ENCODE measurements at places on chromosomes 2 and 18.
A peak's percentile ranks its signal among the peaks of the same experiment; 100 is the strongest.

DNA sequence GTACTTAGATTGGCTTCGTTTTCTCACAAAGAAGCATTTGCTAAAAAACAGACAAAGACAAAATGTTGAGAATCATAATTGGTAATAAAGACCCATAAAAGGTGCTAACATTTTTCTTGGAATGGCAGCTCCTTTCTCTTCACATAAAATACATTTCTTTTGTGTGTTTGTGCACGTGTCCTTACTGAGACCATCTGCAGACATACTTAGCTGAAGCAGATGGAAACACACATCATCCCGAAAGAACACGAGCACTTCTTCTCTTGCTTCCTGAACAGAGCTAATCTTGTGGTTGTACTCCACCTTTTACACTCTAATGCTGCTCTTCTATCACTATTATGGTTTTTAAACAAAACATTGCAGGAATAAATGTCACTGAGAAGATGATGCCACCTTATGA lies 142.5 kb downstream of the SPHKAP start:
- peak; percentile 1 for DNase-seq

- DNase-seq: peak; percentile 7
Observed at GRCh38 chr2:86221066-86221684, 21.9 kb downstream of the MRPL35 start.

DNA sequence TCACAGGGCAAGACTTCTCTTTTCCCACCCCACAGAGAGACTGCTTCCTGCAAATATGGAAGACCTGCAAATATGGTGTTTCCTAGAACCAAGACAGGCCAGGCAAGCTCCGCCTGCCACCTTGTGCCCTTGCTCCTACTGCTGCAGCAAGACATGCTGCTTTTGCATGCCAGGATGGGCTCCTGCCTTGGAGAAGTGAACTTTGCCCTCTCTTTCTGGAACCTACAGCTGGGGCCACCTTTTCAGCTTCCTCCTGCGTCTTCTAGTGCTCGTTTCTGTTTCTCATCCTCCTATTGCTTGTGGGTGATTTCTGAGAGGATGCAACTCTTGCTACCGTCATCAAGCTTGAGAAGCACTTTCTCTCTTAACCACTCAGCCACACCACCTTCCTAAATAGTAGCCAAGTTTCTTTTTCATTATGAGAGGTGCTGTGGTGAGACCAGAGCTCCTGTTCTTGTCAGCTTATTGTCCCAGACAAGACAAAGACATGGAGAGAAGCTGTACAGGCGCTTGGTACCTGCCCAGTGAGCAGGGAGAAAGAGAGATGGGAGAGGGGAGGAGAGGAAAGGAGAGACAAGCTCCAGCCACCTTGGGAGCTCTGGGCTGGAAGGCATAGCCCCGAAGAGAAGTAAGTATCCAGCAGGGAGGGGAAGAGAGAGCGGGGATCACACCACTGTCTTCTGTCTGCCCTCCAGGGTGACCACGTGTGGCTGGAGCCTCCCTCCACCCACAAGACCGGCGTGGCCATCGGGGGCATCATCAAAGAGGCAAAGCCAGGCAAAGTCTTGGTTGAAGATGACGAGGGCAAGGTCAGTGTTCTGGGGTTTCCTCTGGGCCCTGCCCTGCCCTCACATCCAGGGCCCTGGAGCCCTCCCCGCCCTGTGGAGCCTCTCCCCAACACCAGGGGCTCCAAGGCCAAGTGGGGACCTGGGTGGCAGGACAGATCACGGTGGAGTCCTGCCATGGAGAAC lies 28.3 kb downstream of the MYO7B start:
- DNase-seq: no peak

GRCh38 chr2:48228345-48228684 lies 301.6 kb upstream of the STON1 start:
- no peak for DNase-seq

DNA sequence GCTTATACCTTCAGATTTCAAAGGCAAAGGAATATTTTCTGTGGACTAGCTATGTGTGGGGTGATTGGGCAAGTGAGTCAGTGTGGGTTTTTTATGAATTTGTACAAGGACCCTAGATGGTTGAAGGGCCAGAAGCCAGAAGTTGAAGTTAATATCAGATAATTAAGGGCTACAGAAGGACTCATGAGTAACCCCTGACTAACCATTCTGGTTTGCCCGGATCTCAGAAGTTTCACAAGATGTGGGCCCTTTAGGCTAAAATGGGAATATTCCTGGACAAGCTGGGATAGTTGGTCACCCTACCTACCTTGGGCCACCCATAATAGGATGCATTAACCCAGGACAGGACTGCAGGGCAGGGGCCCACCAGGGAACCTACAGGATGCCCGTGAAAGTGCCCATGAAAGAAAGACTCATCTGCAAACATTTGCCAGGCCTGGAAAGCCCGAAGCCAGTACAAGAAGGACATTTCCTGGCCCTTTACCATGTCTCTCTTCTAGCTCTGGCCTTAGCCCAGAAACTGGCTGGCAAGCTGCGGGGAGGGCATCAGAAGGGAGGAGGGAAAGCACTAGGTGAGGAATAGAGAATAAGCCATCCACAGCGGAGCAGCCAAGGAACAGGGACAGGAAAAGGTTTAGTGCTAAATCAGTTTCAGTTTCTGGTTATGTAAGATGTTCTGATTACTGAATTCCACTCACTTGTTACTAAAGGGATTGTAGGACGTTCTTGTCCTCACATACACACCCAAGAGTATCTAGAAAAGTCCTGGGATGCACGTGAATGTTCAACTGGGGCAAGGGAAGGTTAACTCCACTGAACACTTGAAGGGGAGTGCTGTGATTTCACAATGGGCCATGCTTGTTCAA lies 33.6 kb downstream of the GCG start:
- no peak for DNase-seq

- no peak for DNase-seq
Observed at GRCh38 chr2:67867735-67868134, 195.1 kb downstream of the C1D start.

DNA sequence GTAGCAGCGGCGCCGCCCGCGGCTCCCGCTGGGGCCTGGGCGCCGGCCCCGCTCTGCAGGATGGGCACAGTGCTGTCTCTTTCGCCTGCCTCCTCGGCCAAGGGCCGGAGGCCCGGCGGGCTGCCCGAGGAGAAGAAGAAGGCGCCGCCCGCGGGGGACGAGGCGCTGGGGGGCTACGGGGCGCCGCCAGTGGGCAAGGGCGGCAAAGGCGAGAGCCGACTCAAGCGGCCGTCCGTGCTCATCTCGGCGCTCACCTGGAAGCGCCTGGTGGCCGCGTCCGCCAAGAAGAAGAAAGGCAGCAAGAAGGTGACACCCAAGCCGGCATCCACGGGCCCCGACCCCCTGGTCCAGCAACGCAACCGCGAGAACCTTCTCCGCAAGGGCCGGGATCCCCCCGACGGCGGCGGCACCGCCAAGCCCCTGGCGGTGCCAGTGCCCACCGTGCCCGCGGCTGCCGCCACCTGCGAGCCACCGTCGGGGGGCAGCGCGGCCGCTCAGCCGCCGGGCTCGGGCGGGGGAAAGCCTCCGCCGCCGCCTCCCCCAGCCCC lies 369 bp downstream of the CDK5R2 start:
- DNase-seq: no peak

DNA sequence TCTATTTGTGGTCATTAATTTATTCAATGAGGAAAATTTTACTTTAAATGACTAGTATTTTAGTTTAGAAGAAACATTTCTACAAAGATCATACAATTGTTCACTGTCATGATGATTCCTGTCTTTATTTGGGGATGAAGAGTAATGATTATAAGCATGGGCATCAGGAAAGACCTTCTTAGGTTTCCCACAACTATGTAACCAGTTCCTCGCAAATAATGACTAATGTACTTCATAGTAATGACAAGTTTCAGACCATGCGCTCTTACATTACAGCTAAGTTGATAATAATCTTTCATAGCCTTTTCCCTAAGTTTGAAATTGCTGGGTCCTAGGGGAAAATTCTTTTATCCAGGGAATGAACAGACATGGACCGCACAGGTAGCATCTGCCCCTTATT lies 90.5 kb downstream of the MYO5B start:
- DNase-seq: no peak
